ENCODE measurements at places on chromosomes 5 and 9.

- no peak for DNase-seq
These were observed 31.8 kb downstream of the SMC5 start for GRCh38 chr9:70290626-70291025.

- DNase-seq, result no peak
These were observed 95.0 kb upstream of the PCSK1 start for GRCh38 chr5:96527768-96528661.

DNA sequence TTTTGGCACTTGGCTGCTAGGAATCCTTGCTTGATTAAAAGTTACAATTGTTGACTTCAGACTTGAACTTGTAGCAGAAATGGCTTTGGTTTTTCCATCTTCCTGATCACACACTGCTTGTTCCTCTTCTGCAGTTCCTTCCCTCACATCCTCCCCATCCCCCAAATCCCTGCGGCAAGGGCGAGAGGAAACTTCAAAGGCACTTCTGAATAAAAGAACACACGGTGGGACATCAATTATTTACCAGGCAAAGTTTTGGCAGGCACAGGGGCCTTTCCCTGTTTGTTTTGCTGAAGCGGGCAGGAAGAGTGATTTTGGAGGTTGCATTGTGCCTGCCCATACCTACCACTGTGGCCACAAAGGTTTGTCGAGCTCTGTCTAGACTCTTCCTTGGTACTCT, 260.9 kb downstream of the KIF4B start:
- DNase-seq, result no peak

- DNase-seq, result no peak
These were observed 25.8 kb downstream of the LPCAT1 start for GRCh38 chr5:1497795-1498622.

- no peak for DNase-seq
These were observed 88.3 kb downstream of the RAPGEF1 start for GRCh38 chr9:131651599-131651998.

DNA sequence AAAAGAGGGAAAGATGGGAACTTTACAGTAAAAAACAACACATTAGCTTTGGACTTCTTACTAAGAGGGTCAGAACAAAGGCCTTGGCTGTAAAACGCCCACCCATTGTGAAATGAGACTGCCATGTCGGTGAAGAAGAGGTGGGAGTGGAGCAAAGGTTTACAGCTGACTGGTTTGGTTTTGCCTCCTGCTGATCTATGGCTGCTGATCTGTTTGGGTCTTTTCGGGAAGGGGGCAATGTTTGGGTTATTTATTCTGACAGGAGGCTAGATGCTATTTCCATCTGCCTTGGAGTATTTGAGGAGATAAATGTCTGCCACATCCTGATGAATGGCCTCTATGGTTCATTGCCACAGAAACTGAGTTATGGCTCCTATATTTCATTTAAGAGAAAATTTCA, 408.7 kb downstream of the TLE4 start:
- no peak for DNase-seq

DNA sequence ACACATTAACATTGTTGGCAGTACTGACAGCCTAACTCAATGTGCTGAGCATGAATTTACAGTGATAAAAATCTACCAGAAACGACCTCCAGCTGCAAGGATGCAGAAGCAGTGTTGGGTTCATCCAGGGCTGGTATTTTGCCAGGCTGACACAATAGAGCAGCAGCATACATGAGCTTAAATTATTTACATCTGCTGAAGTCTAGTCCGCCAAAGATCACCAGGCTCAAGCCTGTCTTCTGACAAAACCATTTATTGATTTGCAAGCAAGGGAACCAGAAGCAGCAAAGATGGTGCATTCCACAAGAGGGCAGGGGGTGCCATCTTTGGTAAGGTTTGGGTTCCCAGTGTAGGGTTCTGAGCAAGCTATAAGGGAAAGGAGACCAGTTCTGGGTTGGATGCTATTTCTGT, 8.7 kb upstream of the C5orf34 start:
- no peak for DNase-seq

GRCh38 chr5:33441241-33442177, 744 bp downstream of the TARS1 start:
- DNase-seq, result no peak

DNA sequence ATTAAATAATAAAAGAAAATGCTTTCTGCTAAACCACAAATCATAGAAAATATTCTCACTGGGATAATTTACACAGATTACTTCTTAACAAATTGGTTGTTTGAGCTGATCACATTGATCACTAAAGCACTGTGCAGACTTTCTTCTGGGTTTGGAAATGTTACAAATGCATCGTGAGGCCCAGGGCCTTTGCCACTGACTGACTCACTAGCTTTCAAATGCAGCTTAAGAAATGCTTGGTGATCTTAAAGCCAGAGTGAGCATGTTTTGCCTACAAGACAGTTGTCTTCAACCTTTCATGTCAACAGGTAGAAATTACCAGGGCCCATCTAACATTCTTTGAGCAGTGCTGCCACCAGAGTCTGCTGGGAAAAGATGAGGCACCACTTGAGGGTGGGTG, 252.3 kb upstream of the ADRA1B start:
- DNase-seq, result no peak

DNA sequence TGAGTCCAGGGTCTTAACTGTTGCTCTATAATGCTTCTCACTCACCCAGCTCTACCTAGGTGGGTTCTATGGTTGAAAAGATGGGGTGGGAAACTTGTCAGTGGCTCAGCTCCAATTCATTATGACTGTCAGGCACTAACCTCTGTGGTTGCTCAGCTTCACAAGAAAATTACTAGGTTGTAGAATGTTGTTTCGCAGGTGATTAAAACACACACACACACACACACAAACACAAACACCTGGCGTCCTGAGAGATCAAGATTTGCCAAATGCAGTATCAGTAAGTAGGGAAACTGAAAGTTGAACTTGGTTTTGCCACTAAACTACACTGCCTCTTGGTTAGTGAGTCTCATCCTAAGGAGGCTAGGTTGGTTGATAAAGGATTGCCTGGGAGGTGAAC, 2.8 kb downstream of the MCCC2 start:
- DNase-seq, result no peak

Measured in Peyer's patch (tissue), 4 donors.